ENCODE measurements at places on chromosomes 6 and 20. TPM values are rescaled to one million over a fixed set of nuclear protein-coding genes. Genes with fewer than 3 reads are reported as not detected.

The SOBP gene
- 1.0 TPM for total RNA-seq

The SLC26A8 gene
- not detected for total RNA-seq

The C6orf120 gene
- total RNA-seq, result 46.2 TPM

The NFKBIE gene
- total RNA-seq, result 25.2 TPM

The BNIP5 gene
- total RNA-seq, result not detected

The SMLR1 gene
- total RNA-seq, result not detected

The PKHD1 gene
- under 0.01 TPM for total RNA-seq

The MAPK14 gene
- 64.9 TPM for total RNA-seq

The OR2B6 gene
- total RNA-seq, result not detected

The SLC2A4RG gene
- 58.7 TPM for total RNA-seq

The PPIL6 gene
- 1.6 TPM for total RNA-seq

The F13A1 gene
- 0.32 TPM for total RNA-seq

The GDAP1L1 gene
- total RNA-seq, result not detected

The DNMT3B gene
- total RNA-seq, result 2.3 TPM

The C6orf15 gene
- total RNA-seq, result not detected

The SAMD3 gene
- not detected for total RNA-seq

The ZDHHC14 gene
- total RNA-seq, result 4.3 TPM

The ARG1 gene
- total RNA-seq, result not detected

The JAG1 gene
- total RNA-seq, result 12.5 TPM

The GPR6 gene
- total RNA-seq, result not detected

The LST1 gene
- not detected for total RNA-seq

The LY6G6F gene
- not detected for total RNA-seq

The SLC22A23 gene
- total RNA-seq, result 6.5 TPM

The TSBP1 gene
- total RNA-seq, result not detected

The SCP2D1 gene
- total RNA-seq, result not detected

The SMOC2 gene
- not detected for total RNA-seq

The ZC3H12D gene
- total RNA-seq, result not detected

The BEND6 gene
- 5.3 TPM for total RNA-seq

The UBE2C gene
- 110 TPM for total RNA-seq

The ULBP3 gene
- 4.7 TPM for total RNA-seq

The GJA1 gene
- total RNA-seq, result 187 TPM

The REM1 gene
- total RNA-seq, result not detected

The DACT2 gene
- total RNA-seq, result not detected

The SLC22A2 gene
- total RNA-seq, result not detected

The EPHA7 gene
- 1.4 TPM for total RNA-seq

Data from epithelial cell of alveolus of lung (primary cell).